OCI-LY7 (cell line): ENCODE measurements at places on chromosomes 6 and 20.

- no peak for DNase-seq
These were observed 328.9 kb downstream of the FARS2 start for GRCh38 chr6:5590187-5590586.

GRCh38 chr6:105318660-105319059, 84.2 kb downstream of the PREP start:
- no peak for DNase-seq

- DNase-seq: no peak
These were observed 529.0 kb downstream of the TBC1D32 start for GRCh38 chr6:120805276-120805675.

- no peak for DNase-seq
These were observed 3.1 kb downstream of the METTL24 start for GRCh38 chr6:110355022-110355421.

GRCh38 chr20:51536116-51537069, 6.1 kb downstream of the NFATC2 start:
- peak; percentile 46 for DNase-seq
